Adipocyte (in vitro differentiated cells): ENCODE measurements at places on chromosomes 16 and 17.
A peak's percentile ranks its signal among the peaks of the same experiment; 100 is the strongest.

DNA sequence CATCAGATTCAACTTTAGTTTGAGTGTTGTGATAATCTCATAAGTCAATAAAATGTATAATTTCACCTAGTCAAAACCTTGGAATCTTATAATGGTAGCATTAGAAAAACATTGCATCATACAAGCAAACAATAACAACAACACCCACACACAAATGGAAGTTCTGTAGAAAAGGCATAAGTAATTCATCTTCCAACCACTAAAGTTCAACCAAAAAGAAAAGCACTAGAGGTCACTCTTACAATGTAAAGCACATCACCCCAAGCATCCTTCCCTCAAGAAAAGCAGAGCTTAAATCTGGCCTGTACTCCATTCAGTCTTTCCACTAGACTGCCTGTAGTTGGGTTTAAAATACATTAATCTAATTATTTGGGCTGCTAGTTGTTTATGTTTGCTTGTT is 1.8 kb downstream of the CNTNAP4 start:
- DNase-seq, result peak; percentile 75

DNA sequence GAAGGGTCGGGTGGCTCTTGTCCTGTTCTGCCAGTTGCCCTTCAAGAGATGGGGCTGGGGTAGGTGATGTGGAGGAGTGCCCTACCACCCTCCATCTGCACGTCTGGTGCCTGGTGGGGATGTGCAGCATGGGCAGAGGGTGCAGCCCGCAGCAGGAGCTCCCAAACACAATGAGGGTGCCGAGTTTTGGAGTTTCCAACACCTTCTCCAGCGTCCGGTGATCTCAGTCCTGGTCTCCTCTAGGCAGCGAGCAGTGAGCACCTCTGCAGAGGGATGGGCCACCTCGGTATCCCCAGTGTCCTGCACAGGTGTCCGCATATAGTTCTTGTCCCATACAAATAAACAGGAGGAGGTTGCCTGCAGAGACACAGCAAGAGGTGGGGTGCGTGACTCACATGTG is 136.0 kb downstream of the ENGASE start:
- no peak for DNase-seq

DNA sequence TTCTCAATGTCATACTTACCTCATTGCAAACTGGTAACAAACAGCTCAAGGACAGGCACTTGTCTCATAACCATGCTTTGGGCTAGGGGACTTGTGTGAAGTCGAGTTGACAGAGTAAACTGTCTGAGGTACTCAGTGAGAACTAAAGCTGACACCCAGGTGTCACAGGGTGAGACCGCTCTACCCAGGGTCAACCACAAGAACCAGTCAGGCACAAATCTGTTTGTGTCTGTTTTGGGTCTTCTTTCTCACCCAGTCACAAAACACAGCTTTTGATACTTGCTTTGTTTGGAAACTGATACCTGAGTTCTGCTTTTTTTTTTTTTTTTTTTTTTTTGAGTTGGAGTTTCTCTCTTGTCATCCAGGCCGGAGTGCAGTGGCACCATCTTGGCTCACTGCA is 161.1 kb downstream of the STX8 start:
- no peak for DNase-seq

DNA sequence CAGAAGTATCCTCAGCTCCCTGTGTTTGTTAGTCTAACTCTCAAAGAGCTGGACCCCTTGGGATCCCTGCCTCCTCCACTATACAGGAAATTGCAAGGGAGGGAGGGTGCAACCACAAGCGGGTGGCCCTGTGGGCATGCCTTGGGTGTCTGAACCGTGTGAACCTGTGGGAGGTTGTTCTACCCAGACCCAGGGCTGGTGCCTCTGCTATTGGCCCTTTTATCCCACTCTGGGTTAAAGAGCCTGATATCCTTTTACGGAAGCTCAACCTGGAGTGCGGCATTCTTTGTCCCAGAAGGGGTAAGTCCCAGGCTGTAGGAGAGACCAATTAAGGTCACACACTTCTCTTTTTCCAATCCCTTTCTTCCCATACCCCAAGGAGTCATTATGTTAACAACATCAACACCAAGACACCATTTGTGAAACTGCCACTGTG is 53.4 kb downstream of the ARSG start:
- DNase-seq, result no peak

GRCh38 chr16:81818568-81818896 is 39.4 kb downstream of the PLCG2 start:
- no peak for DNase-seq

- no peak for DNase-seq
Observed at GRCh38 chr16:5428932-5429331, 331.3 kb upstream of the EEF2KMT start.

- no peak for DNase-seq
Observed at GRCh38 chr16:4659363-4660353, 33.7 kb upstream of the NUDT16L1 start.

- DNase-seq, result no peak
Observed at GRCh38 chr16:47958726-47959125, 197.1 kb downstream of the ABCC12 start.

DNA sequence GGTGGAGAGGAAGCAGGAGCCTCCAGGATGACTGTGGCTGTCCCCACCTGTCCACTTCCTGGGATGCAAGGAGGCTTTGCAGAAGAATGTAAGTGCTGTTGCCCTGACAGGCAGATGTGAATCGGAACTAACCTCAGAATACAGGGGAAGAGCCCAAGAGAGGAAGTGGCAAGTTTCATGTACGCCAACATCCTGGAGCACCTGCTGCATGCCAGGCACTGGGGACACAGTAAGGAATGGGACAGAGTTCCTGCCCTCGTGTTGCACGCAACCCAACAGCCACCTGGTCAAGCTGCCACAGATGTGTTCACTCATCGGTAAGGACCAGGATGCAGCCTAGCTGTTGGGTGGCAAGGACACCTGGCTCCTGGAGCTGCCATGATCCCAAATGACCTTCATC is 98.6 kb upstream of the RPL38 start:
- DNase-seq, result no peak

GRCh38 chr17:72382971-72383722 is 262.3 kb downstream of the SOX9 start:
- DNase-seq, result no peak

- DNase-seq, result no peak
Observed at GRCh38 chr17:50137042-50137441, 7.1 kb upstream of the SAMD14 start.

DNA sequence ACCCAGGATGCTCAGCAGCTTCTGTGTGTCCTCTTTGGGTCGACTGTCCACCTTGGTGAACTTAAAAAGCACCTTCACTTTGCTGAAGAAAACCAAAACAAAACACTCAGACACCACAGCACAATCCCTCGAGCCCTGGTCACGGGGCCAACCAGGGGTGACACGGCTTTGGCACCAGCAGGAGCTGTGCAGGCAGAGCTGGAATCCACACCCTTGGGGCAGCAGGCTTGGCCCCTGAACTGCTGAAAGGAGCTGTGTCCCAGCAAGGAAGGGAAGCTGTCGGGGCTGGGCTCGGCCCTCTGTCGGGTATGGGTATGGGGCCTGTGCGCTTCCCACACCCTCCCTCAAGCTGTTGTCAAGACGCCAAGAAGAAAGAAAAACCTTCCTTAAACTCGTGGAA is 7.6 kb upstream of the PLD6 start:
- no peak for DNase-seq

- DNase-seq, result peak; percentile 44
Observed at GRCh38 chr16:88560714-88561484, 9.3 kb upstream of the ZC3H18 start.

DNA sequence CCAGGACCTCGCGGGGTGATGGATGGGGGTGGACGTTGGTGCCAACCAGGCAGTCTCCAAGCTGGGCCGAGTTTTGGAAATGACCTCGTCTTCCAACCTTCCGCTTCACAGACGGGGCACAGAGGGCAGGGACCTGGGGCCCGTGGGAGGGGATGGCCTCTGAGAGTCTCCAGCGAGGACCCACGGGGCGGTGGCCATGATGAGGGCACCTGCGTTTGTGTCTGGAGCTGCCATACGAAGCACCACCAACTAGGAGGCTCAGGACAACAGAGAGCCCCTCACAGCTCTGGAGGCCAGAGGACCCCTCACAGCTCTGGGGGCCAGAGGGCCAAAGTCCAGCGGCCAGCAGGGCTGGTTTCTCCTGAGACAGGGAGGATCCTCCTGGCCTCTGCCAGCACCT is 26.5 kb downstream of the SOX8 start:
- no peak for DNase-seq

DNA sequence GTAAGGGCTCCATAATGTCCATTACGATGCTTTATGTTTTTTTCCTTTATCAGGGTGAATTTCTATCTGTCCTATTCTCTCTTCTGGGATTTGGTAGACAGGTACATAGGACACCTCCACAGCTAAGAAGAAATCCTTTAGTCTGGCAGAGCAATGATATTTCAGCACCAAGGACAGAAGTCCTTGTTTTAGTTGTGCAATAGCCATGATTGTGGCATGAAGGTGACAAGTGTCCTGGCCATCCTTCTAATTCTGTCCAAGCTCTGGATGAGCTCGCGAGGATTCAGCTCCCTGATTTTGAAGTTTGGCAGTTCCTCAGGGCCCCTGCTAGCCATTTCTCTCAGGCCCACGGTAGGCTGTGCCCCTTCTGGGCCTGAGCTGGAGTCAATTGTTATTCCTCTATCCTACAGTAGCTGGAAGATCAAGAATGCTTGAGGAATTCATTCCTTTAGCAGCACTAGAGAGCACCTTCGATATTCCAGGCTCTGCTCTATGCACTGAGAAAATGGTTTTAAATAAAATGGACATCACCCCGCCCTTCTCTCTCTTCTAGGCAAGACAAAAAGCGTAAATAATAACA is 320.8 kb downstream of the XYLT1 start:
- peak; percentile 8 for DNase-seq

- DNase-seq, result no peak
Observed at GRCh38 chr17:78461799-78462053, 83.3 kb downstream of the PGS1 start.

DNA sequence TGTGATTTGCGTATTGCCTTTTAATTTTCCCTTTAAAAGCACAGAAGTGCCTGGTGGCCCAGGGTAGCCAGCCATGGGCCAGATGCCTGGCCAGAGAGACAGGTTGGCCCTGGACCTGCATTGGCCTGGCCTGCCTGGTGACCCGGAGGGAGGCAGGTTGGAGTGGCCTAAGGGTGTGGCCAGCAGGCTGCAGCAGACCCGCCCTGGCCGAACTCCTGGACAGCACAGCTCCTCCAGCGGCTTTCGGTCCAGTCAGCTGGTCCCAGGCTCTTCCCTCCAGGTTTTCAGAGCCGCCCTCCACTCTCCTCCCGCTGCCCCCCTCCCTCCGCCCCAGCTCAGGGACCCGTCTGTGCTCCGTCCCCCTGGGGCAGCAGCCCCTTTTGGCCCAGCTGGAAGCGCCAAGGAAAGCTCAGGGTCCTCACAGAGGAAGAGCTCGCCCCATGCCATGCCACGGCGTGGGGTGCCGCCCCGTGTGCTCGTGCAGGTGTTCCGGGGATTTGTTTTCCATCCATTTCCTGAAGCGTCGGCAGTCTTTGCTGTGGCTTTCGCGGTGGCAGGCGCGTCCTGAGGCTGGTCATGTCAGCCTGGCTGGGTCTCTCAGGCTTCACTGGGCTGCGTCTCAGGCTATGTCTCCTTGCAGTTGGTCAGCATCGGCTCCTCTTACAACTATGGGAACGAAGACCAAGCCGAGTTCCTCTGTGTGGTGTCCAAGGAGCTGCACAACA is 18.1 kb downstream of the PRSS27 start:
- no peak for DNase-seq

DNA sequence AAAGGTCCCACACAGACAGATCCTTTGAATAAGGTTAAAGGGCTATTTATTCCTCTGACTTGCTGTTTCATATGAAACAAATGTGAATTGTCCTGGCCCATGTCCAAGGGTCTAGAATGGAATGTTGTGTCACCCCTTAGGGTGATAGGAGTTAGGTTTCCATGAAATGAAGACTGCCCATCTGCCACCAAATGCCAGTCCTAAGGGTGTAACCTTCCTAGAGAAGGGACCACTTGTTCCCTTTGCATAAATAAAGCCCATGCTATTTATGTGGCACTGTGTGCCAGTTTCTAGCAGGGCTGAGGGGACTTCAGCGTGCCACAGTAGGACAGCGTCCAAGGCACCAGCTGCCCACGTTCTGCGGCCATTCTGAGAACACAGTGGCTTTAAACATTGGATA is 171.3 kb downstream of the ABCA8 start:
- DNase-seq, result no peak

GRCh38 chr16:14309001-14309886 is 238.1 kb downstream of the MRTFB start:
- peak; percentile 57 for DNase-seq

- DNase-seq, result no peak
Observed at GRCh38 chr16:11039726-11040125, 95.4 kb downstream of the CLEC16A start.

DNA sequence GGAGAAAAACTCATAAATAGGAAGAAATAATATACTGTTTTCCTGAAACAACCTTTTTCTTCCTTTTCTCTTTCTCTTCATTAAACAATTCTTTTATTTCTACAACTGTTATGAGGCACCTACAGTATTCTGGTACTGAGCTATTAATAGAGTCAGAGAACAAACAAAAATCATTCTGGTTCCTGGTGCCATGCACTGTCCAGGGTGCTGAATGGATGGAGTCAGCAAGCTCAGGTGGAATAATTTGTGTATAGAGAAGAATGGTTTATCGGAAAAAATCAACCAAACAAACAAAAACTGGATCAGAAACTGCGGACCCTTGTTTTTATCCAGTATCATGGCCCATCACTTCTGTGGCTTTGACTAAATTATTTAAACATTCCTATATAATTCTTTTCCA is 430.3 kb upstream of the GOT2 start:
- DNase-seq, result no peak

DNA sequence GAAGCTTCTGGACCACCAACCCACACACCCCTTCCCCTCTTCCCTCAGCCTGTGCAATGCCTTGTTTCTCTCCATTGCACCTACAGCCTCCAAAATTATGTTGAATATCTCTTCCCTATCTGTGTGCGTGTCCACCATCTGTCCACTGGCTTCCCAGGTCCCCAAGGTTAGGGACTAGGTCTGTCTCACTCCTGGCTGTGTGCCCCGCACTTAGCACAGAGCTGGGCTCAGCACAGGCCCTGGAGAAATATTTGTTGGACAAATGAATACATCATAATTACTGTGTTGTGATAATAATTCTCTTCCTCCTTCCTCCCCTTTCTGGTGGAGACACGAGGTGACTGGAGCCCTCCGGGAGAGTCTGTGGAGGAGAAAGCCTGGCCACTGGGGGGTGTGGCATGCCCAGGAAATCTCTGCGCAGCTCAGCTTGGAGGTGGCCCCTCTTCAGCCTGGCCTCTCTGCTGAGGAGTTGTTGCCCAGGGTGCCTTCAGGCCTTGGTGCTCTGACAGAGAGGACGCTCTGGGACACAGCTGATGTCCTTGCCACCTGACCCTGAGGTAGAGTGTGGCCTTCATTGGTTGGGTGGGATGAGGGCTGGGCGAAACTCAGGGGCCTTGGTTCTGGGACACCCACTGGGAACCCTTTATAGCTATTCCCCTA is 3.3 kb upstream of the BRD7 start:
- DNase-seq, result peak; percentile 27

GRCh38 chr16:74249846-74250245 is 46.8 kb upstream of the PSMD7 start:
- no peak for DNase-seq

GRCh38 chr16:9428355-9429005 is 337.0 kb downstream of the HAPSTR1 start:
- no peak for DNase-seq
